ENCODE measurements at places on chromosomes 2 and 18.

- no peak for DNase-seq
These were observed 83.6 kb upstream of the ETAA1 start for GRCh38 chr2:67313536-67313935.

DNA sequence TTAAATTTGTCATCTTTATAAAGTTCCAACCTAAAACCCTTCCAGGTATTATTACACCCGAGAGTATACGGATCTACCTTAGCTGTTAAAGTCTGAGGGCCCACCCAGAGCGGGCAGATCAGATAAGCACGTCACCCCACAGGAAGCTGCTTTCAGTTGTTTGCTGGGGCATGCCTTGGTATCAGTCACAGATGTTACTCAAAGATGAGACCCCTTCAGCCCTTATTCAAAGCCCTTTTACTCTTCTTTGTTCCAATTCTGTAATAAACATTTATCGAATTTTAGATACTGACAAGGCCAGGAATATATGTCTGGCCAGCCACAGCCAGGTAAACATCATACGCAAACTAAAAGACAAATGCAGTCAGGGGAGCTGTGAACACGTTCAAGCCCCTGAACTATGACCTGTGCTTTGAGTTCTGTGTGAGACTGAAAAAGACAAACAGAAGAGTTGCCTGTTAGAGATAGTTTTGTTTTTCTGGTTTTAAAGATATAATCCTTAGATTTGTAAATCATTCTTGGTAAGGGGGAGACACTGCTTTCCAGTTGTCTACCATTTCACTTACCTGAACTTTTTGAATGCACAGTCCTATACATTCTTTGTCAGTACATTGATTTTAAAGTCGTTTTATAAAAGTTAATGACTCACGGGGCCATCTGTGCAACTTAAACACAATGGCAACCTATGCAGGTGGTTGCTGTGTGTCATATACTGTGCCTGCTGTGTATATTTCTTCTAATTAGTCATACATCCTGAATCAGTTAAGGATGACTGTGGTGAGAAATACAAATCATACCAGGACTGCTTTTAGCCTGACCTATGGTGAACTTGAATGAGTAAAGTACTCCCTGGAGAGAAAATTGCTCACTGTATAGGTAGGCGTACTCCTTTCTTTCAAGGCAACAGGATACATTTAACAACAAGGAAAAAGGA lies 100.5 kb upstream of the ITPRID2 start:
- peak; percentile 93 for DNase-seq

GRCh38 chr2:97693476-97693875 lies 19.9 kb upstream of the ZAP70 start:
- DNase-seq, result peak; percentile 62

DNA sequence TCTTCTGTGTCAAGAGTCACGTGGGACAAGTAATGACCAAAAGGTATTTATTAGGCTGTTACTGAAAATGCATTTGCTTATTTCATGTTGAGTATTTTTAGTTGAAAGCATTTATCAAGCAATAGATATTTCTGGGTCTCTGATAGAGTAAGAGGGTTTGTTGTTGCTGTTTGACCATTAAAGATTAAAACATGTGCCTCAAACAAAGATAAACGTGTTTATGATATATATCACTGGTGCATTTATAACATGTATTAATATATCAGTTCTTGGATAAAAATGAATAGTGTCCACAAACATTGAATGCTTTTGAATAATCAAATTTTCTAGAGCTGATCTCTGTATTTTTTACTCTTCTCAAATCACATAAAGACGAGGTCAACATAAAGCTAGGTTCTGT lies 467.7 kb downstream of the THSD7B start:
- no peak for DNase-seq

- DNase-seq, result no peak
These were observed 71.4 kb upstream of the OTOS start for GRCh38 chr2:240211598-240212424.

DNA sequence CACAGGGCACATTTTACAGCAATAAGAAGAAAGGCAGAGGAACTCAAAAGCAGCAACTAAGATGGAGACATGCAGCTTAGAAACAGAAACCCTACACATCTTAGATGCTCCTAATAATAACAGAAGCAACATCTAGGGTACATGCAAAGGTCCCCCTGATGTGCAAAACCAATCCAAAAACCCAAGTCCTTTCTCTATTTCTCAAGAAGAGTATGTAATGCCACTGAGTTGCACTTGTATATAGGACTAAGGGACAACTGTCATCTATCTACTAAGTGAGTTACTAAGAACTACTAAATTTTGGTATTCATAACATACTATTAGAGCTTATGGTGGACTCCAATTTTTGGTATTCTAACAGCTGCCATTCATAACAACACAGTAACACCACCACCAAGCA lies 28.4 kb downstream of the HNRNPLL start:
- no peak for DNase-seq

DNA sequence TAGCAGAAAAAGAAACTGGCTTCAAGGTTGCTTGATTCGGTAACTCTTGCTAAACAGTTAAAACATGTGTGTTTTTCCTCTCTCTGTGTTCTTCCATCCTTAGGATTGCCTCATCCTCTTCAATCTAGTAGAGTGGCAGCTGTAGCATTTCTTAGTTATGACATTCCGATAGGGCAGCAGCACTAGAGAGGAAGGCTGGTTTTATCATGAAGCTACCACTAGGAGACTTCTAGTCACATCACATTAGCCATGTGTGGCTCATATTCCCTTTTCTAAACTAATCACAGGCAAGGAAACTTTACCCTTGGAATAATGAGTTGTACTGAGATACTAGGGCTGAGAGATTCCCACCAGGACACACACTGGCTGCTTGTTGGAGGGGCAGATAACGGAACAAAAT lies 187.6 kb downstream of the DOK6 start:
- DNase-seq, result no peak

DNA sequence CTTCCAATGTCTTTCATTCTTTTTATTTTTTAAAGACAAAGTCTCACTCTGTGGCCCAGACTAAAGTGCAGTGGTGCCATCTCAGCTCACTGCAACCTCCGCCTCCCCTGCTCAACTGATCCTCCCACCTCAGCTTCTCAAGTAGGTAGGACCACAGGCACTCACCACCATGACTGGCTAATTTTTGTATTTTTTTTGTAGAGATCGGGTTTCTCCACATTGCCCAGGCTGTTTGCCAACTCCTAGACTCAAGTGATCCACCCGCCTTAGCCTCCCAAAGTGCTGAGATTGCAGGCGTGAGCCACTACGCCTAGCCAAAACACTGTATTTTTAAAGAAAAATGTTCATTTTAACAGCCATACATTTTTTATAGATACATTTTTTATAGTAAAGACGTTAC lies 12.7 kb downstream of the GCKR start:
- no peak for DNase-seq

- DNase-seq, result peak; percentile 53
These were observed 26.4 kb upstream of the ATRAID start for GRCh38 chr2:27185331-27186026.

DNA sequence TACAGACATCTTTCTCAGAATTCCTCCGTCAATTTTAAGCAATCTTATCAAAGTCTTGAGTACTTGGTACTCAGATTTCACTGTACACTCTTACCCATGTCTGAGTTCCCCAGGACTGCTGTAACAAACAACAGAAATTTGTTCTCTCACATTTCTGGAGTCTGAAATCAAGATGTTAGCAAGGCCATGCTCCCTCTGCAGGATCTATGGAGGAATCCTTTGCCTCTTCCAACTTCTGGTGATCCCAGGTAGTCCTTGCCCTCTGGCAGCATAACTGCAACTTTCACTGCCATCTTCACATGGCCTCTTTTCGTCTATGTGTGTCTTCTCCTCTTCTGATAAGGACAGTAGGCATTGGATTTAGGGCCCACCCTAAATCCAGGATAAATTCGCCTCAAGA lies 17.1 kb upstream of the CACNB4 start:
- no peak for DNase-seq

GRCh38 chr2:171390941-171391516 lies 42.8 kb downstream of the METTL8 start:
- DNase-seq, result peak; percentile 72

DNA sequence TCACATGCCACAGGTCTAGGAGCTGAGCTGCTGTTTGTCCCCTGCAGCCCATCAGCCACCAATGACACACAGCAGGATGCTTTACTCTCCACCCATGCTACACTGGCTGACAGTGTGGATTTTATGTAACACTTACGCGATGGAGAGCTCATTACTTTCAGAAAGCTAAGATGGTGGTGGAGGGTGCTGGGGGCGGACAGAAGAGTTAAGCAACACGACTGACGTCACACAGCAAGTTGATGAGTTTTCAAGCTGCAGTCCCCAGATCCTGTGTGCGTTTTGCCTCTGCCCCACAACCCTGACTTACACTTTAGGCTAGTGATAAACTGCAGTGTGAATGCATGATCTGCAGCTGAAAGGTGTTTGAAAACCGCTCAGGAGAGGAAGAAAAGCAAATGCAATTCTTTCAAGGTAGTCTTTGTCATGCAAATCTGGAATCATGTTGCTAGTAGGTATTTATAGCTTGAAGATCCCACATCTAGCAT lies 42.4 kb downstream of the MRPS5 start:
- peak; percentile 7 for DNase-seq

- no peak for DNase-seq
These were observed 36.7 kb downstream of the CCDC138 start for GRCh38 chr2:108823286-108823685.

GRCh38 chr2:1010415-1010930 lies 59.8 kb downstream of the SNTG2 start:
- no peak for DNase-seq

DNA sequence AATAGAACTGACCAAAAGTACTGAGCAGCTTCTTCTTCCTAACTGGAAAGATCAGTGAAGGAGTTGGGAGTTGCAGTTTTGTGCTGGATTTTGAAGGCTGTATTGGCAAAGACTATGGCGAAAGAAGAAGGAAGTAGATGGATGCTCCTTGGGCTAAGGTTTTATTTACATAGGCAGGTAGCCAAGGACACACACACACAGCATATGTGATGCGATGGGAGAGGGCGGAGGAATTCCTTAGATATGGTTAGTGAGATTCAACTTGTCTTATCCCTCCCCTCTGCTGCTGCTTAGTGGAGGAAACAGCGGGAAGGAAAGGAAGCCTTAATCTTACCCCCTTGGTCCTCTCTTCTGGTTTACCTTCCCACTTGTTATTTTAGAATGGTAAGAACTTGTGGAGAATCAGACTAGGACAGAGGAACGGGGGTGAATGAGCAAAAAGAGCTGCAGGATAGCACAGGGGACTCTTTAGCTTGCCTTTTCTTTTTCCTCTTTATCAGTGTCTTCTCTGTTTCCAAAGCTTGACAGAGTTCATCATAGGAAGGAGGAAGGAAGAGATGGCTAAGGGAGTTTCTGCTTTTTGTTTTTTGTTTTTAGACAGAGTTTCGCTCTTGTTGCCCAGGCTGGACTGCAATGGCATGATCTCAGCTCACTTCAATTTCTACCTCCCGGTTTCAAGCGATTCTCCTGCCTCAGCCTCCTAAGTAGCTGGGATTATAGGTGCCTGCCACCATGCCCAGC lies 87.9 kb downstream of the OSBPL6 start:
- DNase-seq, result peak; percentile 42

DNA sequence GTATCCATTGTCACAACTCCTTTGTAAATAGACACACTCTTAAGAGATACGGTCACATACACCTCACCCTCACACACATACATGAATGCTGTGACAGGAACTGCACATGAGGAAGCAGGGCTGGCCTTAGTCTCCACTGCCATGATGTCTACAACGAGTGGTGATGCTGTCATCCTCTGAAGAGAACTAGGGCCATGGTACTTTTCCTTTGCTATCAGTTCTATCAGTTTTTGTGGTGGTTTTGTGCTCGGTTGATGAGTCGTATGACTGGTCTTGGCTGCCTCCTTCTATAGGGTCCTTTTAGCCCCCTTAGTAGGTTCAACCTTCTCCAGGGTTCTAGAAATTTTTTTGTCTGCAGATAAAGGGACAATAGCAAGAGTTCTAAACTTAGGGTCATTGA lies 66.0 kb downstream of the MYO3B start:
- no peak for DNase-seq

- DNase-seq, result no peak
These were observed 55.5 kb downstream of the SLC9A2 start for GRCh38 chr2:102674836-102675235.

DNA sequence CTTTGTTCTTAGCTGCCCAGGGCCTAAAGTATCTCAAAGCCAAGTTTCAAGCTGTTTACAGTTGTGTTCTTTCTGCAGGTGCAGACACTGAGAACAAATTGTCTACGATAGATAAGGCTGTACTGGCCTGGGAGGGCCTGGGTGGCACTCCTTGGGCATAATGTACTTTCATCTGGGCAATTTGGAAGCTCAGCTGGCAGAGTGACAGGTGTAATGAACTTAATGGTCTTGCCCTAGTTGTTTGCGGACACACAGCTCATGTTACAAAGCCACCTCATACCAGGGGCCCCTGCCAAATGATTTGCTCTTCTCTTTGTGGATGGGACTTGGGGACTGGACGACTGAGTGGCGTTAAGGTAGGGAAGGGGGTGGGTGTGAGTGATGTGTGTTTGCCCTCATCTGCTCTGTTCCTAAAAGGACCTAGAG lies 4.3 kb downstream of the LDLRAD4 start:
- DNase-seq, result no peak

- DNase-seq, result no peak
These were observed 99.2 kb downstream of the RAPGEF4 start for GRCh38 chr2:172834881-172835280.

GRCh38 chr18:53850902-53851301 lies 373.6 kb downstream of the MBD2 start:
- DNase-seq, result no peak

DNA sequence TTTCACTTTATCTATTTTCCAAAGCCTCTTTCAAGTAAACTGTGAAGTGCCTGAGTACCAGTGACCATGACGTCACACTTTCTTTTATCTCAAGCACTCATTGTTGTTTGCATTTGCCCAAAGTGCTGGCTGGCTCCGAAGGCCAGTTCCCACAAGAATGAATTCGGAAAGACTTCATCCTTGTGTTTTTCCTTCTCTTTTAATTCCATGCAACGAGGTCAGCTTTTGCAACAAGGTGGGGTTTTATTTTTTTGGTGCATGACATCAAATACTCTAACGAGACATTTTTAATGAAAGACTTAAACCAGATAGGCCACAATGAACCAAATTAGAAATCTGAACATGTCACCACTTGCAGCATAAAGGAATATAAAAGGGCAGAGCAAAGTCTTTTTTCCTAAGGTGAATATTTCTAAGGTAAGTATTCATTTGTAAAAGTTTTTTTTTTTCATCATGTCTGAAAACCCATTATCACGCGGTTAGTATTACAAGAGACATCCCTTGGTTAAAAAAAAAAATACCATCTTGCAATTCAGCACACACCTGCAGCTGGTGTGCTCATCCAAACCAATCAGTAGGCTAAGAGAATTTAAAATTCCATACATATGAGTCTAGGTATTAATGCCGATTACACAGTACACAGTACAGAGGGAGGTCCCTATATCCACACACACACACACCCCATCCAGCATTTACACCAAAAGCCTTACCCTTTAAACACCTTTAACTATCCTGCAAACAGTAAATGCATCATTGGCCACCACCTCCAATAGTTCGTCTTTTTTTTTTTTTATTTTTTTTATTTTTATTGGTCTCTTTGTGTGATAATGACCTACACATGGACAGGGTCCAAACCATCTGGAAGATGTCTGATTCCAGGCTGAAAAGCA lies 2.3 kb downstream of the ARL4C start:
- DNase-seq, result peak; percentile 30

- DNase-seq, result no peak
These were observed 350.4 kb upstream of the PKDCC start for GRCh38 chr2:41697389-41697788.

Data from EL (cell line).